Epithelial cell of proximal tubule (primary cell): ENCODE measurements at places on chromosomes 5 and 9.

- no peak for DNase-seq
Measured at GRCh38 chr9:136019681-136020060, 58.5 kb upstream of the UBAC1 start.

DNA sequence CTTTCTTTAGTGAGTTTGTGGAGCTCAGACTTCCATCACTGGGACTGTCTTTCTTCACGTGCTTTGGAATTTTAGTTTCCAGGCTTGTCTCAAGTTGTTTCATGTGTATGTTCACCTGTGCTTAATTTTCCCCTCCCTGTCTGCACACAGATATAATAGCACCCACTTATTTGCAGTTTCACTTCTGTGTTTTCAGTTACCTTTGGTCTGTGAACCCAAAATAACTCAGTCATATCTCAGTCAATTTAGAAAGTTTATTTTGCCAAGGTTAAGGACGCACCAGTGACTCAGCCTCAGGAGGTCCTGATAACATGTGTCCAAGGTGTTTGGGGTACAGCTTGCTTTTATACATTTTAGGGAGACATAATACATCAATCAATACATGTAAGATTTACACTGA lies 330.4 kb downstream of the ICE1 start:
- no peak for DNase-seq

DNA sequence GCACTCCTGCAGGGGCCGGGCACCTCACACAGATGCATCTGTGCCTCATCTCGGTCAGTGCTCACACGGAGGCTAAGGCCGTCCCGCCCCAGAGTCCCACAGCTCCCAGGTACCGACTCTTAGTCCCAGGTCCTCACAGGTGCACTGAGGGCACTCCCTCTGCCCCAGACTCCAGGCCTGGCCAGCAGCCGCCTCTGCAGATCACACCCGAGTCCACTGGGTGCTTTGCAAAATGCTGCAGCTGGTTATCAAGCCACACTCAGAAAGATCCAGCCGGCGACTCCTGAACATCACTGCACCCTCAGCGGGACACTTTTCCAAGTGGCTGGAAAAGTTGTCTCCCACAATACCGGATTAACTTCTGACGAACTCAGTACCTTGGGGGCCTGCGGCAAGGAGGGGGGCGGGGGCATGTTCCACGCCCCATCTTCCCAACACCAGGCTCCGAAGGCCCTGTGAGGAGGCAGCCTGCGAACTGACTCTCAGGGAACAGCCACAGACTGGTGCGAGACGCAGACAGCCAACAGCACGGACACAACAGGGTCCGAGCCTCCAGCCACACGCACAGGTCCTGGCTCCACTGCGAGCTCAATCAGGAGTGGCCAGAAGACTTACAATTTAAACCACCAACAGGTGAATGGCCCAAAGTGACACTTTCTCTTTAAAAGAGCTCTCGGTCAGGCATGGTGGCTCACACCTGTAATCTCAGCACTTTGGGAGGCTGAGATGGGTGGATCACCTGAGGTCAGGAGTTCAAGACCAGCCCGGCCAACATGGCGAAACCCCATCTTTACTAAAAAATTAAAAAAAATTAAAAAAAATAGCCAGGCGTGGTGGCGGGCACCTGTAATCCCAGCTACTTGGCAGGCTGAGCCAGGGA lies 4.0 kb downstream of the BRD3 start:
- no peak for DNase-seq

DNA sequence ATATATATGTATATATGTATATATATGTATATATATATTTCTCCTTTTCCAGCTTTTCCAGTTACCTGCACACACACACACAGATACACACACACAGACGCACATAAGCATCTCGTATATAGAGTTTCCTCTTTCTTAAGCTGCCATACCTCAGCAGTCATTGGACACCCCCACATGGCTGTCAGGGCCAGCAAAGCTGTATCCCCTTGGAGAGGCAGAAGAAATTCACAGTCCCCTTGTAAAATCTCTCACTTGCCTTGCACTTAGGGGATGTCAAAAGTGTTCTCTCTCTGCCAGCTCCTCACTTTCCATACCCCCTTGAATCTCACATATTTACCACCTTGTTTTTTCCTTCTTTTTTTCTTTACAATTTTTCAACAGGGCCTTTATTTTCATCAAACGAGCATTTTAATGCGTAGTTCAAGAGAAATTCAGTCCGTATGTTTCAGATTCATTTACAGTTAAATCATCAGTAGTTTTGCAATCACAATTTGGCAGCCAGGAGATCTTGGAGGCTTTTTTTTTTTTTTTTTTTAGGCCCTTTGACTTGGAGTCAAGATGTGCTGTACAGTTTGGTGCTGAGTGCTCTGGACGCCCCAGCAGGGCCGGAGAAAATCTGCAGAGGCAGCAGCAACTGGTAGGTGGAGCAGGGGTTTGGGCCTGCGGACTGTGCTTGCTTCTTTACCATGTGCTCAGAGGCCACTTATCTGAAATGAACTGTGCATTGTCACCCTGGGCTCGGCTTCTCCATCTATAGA lies 244.9 kb upstream of the KLF4 start:
- no peak for DNase-seq

GRCh38 chr5:171595401-171595800 lies 176.0 kb downstream of the FGF18 start:
- DNase-seq, result no peak

DNA sequence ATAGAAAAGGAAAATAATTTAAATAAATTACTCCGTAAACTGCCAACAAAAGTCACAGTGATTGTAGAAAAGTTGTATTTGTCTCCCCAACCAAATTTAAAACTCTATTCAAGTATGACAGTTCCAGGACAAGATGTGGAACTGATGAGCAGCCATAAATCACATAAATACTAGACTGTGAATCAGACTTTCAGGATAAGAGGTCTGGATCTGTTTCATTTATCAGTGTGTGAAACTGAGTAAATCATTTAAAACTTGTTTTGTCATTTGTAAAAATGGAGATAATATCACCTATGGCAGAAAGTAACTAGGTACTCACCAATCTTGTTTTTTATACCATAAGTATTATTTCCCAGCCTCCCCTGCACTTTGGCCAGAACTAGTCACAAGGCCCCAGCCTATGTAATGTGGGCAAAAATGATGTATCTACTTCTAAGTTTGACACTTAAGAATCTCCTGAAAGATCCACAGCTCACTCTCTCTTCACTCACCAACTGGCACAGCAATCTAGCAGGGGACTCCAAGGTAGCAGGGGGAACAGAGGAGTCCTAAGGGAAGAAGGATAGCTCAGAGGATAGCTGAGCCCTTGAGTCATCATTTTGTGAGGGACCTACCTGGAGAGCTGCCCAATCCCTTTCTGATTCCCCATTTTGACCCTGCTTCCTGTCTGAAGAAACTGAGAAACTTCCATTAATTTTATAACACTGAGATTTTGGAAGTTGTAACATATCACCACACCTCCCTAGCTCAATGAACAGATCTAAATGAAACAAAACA lies 31.6 kb downstream of the TMEM161B start:
- DNase-seq, result no peak

DNA sequence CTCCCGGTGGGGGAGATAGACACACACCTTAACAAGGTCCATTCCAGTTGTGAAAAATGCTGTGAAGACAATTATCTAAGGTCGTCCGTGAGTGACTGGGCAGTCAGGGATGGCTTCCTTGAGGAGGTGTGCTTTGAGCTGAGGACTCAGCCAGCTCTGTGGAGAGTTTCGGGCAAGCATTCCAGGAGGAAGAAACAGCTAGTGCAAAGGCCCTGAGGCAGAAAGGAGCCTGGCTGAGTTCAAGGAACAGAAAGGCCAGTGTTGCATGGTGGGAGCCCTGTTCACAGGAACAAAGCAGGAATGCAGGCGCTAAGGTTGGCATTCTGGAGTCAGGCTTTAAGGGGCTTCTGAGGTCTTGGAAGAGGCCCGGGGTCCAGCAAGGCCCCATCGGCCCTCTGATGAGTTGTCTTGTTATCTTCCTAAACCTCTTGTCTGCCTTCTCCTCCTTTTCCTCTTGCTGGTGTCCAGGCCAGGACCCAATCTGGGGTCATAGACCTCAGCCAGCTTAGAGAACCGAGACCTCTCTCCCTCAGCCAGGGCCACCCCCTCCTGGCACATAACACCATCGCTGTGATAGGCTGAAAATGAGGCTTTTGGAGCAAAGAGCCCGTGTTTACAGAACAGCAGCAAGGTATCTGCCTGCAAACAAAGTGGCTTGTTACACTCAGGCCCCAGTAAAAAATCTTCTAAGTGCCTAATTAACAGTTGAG lies 270.2 kb upstream of the MVB12B start:
- no peak for DNase-seq

DNA sequence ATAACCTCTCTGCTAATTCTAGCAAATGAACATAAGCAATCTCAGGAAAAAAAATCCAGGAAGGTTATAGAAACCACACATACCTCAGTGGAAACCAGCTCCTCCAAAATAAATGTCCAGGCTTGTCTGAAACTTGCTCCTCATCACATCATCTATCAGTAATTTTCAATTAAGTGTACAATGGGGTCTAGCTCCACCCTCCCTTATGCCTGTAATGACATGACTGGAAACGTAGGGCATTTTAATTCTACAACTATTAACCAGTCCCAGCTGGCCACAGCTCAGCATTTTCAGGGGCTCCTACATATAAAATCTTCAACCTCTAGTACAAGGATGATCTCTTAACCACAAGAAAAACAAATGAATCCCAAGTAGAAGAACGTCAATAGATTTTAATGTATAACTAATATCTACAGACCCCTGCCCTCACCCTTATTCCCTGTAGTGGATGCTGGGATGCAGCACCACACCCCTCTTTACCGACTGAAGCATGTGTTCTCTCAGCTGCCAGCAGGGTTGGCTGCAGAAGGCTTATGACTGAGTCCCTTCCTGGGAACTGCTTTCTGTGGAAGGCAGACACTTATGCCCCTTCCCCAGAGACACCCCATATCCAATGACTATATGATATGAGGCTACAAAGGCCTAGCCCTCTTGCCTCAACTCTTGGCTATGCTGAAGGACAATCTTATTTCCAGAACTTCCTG lies 6.8 kb downstream of the TSSK1B start:
- DNase-seq, result no peak

DNA sequence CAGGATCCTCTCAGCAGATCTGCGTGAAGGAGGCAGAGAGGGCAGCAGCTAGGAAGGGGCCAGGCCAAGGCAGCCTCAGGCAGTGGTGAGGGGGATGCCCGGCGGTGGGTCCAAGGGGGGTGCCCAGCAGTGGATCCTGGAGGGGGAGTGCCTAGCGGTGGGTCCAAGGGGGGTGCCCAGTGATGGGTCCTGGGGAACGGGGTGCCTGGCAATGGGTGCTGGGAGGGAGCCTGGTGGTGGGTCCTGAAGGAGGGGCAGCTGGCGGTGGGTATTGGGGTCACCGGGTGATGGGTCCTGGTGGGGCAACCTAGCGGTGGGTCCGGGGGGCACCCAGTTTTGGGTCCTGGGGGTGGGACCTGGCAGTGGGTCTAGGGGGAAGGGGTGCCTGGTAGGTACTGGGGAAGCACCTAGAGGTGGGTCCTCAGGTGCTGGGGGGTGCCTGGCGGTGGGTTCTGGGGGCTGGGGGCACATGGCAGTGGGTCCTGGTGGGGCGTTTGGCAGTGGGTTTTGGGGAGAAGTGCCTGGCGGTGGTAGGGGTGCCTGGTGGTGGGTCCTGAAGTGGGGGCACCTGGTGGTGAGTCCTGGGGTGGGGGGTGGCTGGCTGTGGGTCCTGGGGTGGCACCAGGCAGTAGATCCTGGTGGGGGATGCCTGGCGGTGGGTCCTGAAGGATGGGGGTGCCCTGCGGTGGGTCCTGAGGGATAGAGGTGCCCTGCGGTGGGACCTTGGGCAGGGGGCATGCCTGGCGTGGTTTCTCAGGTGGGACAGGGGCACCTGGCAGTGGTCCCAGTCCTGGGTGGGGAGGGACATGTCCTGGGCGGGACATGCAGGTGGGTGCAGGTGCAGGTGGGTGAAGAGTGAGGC lies 1.9 kb downstream of the LRRC14B start:
- DNase-seq, result no peak

GRCh38 chr5:128870373-128870772 lies 94.9 kb upstream of the SLC27A6 start:
- DNase-seq, result no peak

DNA sequence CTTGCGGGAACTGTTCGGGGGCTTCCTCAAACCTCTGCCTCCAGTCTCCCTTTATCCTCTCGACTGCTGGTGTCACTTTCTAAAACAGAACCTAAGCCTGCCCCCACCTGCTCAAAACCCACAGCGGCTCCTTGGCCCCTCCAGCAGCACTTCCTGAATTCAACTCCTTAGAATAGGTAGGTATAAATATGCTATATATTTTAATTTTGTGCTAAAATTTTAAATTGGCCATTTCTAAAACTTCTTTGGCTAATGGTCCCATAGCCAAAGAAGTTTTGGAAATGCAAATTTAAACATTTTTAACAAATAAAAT lies 71.8 kb upstream of the TBC1D2 start:
- DNase-seq, result no peak

DNA sequence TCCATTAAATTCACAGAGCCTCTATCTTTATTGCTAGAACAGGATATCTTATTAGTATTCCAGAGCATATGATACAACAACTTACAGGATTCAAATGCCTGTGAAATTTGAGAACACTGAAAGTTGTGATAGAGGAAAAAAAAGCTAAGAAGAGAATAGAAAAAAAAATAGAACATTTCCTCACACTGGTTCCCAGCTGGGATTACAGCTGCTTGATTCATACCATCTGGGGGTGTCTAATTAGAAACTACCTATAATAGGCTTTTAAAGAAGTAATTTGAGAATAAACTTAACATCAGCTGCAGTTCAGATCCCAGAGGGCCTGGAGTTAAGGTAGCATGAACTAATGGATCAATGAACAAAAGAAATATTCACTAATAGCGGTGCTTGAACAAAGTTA lies 922.0 kb downstream of the CDH12 start:
- no peak for DNase-seq

- DNase-seq, result no peak
Measured at GRCh38 chr5:173919443-173919842, 31.3 kb downstream of the CPEB4 start.

DNA sequence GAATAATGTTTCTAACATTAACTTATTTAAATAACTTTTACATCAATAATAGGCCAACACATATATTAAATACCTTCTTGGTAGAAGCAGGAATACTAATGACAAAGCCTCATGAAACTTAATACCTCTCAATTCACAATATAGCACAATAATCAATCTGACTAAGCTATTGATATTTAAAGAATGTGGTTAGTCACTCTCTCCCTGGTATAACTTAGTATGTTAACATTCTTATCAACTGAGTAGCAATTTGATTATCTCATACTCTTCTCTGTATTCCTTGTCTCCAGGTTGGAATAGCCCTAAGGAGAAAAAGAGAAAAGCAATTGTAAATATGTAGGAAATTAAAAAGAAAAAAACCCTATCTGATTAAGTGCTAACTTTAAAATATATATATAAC lies 4.9 kb upstream of the PGGT1B start:
- DNase-seq, result no peak

DNA sequence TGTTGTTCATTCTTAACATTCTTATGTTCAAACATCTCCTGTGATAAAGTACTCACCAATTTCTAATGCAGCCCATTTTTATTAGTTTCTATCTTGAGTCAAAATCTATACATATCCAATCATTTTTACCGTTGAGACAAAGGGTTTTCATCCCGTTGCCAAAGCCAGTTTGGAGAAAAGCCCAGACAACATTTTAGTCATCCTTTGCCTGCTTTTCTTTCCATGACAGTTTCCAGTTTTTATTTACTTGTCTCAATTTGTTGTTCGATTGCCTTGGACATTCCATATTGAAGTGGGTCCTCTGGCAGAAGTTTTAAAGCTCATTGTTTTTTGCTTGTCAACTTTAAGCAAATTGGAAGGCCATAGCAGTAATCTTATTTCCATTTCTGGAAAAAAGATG lies 123.9 kb downstream of the RAB3C start:
- DNase-seq, result no peak
